NCI-H1105 treated with DMSO at 0.1 percent for 48 hours (cell line): ENCODE measurements at places on chromosomes 2 and 18.
A peak's percentile ranks its signal among the peaks of the same experiment; 100 is the strongest.

GRCh38 chr2:230267059-230267458 is 41.5 kb downstream of the SP140 start:
- DNase-seq, result no peak

DNA sequence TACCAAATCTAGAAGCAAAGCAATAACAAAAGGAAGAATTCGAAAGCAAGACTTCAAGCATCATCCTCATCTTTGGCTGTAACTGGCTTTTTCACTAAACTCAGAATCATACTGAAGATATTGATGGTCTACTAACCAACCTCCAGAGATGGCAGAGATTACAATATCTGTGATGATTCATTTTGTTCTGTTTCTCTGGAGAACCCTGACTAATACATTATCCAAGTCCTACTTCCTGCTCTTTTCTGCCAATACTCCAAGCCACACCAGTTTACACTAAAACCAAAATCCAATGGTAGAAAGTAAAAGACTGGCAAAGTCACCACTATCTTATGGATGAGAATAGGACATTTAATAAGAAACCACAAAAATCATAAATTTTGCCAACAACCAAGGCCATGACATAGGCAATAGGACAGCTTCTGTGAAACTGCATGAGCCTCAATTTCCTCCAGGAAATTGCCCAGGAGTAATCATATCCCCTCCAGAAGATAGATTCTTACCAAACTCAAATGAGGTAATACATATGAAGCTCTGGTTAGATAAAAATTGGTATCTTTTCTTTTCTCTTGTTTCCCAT is 159.8 kb downstream of the METTL4 start:
- no peak for DNase-seq

DNA sequence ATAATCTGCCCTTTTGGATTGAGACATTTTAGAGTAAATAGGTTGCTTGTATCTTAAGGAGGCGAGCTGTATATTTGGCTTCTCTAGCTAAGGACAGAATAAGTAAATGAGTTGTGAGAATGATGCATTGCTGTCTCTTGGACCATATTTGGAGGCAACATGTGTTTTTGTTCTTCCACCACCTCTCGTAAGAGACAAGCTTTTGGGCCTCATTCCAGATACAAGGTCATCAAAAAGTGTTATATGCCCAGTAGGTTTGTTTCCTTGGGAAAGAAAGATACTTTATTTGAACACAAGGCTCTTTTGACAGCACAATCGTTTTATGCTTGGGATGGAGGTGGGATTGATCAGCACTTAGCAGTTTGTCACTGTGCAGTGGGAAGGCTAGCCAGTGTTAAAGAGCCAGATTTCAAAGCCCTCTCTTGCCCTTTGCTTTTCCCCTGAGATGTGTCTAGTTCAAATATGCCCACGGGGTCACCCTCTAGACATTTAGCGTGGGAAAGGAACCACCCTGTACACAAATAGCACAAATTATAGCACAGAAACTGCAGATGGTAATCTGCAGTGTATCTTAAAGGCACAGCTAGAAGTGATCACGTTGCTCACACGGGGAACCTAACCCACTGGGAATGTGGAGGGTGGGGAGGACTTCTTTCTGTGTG is 131.3 kb downstream of the MAP4K4 start:
- no peak for DNase-seq

DNA sequence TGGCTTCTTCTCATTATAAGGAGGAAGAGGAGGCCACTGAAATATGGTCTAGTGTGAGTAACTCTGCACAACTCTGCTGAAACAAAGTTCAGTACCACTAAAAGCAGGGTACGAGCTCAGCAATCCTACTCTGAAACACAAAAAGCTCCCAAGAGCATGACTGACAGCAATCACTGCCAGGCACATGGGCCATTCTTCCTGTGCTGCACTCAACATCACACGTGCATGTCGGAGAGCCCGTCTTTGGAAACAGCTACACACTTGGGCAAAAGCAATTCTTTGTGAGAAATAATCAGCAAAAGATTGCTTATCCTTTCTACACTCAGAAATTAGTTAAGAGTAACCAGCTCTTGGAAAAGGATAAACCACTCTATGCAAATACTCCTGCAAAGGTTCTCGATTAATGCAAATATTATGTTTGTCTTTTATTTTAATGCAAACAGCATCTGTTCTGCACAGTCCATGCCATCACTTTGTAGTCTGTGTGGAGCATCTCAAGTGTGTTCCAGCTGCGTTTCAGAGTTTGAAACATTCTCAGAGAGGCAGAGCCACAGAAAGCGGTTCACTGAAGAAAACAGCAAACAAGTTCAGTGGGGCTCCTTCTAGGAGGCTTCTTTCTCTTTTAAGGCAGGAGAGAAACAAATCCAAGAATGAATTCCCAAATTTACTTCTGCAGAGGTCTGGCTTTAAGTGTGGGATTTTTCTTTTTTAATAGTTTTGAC is 145.0 kb downstream of the HDAC4 start:
- no peak for DNase-seq

DNA sequence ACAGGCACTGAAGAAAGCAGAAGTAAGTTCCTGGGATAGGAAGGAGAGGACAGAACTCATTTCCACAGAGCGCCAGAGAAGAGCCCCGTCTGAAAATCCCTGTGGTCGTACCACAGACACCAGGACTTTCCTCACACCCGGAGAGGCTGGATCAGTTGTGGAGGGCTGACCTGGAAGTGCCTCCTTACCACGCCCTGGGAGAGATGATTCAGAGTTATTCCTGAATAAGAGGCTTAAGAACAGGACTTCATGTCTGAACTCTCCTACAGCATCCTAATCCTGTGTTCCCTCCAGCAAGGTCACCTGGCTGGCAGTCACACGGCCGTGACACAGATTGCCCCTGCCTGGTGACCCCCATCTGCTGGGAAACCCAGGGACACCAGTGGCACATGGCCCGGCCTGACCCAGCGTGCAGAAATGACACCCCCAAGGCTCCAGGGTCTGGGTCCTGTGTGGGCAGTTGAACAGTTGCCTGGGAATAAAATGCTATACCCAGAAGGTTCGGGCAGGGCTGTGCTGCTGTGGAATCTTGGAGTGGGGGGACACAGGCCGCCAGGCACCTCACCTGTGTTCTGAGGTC is 105.9 kb downstream of the PXDN start:
- DNase-seq, result no peak

- DNase-seq, result peak; percentile 50
These were observed 1149.3 kb upstream of the CDH2 start for GRCh38 chr18:29326214-29326613.

DNA sequence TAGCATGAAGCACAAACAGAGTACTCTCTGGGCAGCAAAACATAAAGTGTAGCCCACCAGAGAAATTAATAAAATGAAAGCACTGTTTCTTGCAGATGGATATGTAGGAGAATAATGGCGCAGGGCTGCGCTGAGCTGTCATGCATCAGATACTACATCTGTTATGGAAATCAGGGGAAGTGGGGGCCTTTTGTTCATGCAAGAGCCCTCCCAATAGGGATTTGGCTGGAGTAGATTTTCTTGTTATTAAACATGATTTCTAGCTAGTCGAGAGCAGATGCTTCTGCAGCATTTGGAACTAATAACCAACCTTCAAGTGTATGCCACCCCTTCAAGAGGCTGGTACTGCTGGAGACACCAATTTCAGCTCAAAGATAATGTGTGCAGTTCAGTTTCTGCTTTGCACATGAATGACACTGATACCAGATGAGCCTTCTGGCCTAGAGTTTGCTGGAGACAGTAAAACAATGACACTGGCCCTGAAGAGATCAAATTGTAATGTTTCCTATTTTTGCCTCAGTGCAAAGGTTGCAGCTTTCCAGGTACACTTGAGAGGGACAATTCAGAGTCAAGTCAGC is 58.0 kb downstream of the RND3 start:
- DNase-seq, result no peak
